Gastrocnemius medialis (tissue), 4 donors: ENCODE measurements at places on chromosomes 1 and 21. TPM values are rescaled to one million over a fixed set of nuclear protein-coding genes. Genes with fewer than 3 reads are reported as not detected.

- no peak overlapping the region for H3K27ac ChIP-seq
- no peak overlapping the region for H3K4me3 ChIP-seq
- no peaks in the 10 kb centered on the region for H3K27me3 ChIP-seq
- no peaks in the 10 kb centered on the region for H3K36me3 ChIP-seq
- no peaks in the 10 kb centered on the region for H3K4me1 ChIP-seq
- no peak for DNase-seq
Measured at GRCh38 chr1:84853741-84854721, 39.0 kb downstream of the LPAR3 start.

GRCh38 chr1:40439247-40439646 is 11.0 kb upstream of the ZFP69B start:
- H3K27me3 ChIP-seq = no peaks in the 10 kb centered on the region
- DNase-seq = no peak
- no peak overlapping the region for H3K4me3 ChIP-seq

GRCh38 chr1:214317734-214318133 is 36.8 kb downstream of the SMYD2 start:
- no peak overlapping the region for H3K4me3 ChIP-seq
- peaks cover 29% of the 10 kb centered on the region for H3K4me1 ChIP-seq
- peak overlapping the region; percentile 68 for H3K27ac ChIP-seq

DNA sequence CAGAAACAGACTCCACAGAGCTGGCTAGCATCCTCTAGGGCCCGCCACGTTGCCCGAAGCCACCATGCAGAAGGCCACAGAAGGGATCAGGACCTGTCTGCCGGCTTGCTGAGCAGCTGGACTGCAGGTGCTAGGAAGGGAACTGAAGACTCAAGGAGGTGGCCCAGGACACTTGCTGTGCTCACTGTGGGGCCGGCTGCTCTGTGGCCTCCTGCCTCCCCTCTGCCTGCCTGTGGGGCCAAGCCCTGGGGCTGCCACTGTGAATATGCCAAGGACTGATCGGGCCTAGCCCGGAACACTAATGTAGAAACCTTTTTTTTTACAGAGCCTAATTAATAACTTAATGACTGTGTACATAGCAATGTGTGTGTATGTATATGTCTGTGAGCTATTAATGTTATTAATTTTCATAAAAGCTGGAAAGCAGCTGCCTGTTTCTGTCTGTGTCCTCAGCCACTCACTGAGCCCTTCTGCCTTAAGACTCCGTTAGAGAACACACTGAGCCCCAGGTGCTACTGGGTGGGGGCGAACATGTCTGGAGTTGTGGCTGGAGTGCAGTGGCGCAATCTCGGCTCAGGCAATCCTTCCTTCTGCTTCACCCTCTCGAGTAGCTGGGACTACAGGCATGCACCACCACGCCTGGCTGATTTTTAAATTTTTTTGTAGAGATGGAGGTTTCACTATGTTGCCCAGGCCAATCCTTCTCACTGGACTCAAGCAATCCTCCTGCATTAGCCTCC is 14.8 kb downstream of the MFSD2A start:
- no peak overlapping the region for H3K4me3 ChIP-seq
- no peak overlapping the region for H3K27ac ChIP-seq
- no peaks in the 10 kb centered on the region for H3K27me3 ChIP-seq
- no peaks in the 10 kb centered on the region for H3K4me1 ChIP-seq
- no peaks in the 10 kb centered on the region for H3K36me3 ChIP-seq

DNA sequence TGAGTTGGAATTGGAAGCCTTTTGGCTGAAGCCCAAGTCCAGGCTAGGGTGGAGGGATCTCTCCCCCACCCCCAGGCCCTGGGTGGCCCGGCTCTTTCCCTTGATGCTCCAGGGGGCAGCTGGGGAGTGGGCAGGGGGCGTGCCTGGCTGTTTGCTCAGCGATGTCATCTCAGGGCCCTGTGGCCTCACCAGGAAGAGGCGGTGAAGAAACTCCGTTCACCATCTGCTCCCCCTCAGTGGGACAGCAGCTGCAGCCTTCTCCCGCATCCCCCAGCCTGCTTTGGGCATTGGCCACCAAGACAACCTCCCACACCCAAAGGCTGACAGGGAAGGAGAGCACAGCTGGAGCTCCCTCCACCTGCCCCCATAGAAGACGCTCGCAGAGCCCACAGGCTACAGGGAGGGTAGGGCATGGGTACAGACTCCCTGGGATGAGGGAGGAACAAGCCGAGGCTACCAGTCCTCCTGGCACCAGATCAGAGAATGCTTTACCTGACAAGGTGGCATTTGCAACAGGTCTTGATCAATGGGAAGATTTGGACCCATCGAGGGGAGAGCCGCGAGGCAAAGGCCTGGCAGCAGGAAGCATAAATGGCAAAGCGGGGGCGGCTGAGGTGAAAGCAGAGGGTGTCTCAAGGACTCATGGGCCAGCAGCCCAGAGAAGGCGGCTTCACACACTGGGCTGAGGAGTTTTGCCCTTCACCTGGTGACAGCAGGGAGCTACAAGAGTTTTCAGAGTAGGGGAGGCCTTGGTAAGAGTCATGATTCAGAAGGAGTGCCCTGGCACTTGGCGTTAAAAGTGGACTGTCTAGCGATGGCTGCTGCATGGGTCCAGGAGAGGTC is 6.5 kb upstream of the GUCA2A start:
- DNase-seq = no peak
- H3K27me3 ChIP-seq = no peaks in the 10 kb centered on the region
- H3K27ac ChIP-seq = no peak overlapping the region
- no peak overlapping the region for H3K4me3 ChIP-seq

- no peaks in the 10 kb centered on the region for H3K27me3 ChIP-seq
- peak overlapping the region; percentile 71 for H3K27ac ChIP-seq
- H3K4me1 ChIP-seq = peaks cover 37% of the 10 kb centered on the region
- DNase-seq = peak; percentile 66
- no peaks in the 10 kb centered on the region for H3K36me3 ChIP-seq
Measured at GRCh38 chr1:1304331-1305299, 3.1 kb downstream of the ACAP3 start.

DNA sequence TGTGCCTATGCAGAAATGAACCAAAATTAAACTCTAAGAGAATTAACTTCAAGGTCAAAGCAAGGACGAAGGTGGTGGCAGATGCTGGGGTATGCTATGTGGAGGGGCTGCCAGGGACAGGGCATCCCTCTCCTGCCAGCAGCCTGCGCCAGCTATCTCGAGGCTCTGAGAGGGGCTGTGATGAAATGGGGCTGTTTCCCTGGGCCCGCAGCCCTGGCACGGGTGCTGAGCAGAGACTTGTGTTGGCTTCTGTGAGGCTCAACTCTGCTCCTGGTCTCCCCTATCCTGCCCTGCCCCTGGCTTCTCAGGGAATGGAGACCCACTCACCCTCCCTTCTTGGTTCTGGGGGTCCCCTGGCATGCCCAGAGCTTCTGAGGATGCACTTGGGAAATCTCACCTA is 41.9 kb upstream of the TIAM1 start:
- no peak for DNase-seq
- no peaks in the 10 kb centered on the region for H3K4me1 ChIP-seq
- H3K27me3 ChIP-seq = no peaks in the 10 kb centered on the region
- no peak overlapping the region for H3K27ac ChIP-seq
- no peak overlapping the region for H3K4me3 ChIP-seq

GRCh38 chr1:84603223-84603622 is 29.0 kb upstream of the CTBS start:
- no peak overlapping the region for H3K27ac ChIP-seq
- H3K27me3 ChIP-seq = no peaks in the 10 kb centered on the region
- H3K4me3 ChIP-seq = no peak overlapping the region
- DNase-seq = no peak
- no peaks in the 10 kb centered on the region for H3K36me3 ChIP-seq
- H3K4me1 ChIP-seq = peaks cover 4% of the 10 kb centered on the region

GRCh38 chr1:66676613-66677298 is 75.5 kb upstream of the DYNLT5 start:
- no peak overlapping the region for H3K4me3 ChIP-seq
- no peaks in the 10 kb centered on the region for H3K27me3 ChIP-seq
- DNase-seq = no peak
- H3K4me1 ChIP-seq = no peaks in the 10 kb centered on the region
- H3K27ac ChIP-seq = peak overlapping the region; percentile 23

DNA sequence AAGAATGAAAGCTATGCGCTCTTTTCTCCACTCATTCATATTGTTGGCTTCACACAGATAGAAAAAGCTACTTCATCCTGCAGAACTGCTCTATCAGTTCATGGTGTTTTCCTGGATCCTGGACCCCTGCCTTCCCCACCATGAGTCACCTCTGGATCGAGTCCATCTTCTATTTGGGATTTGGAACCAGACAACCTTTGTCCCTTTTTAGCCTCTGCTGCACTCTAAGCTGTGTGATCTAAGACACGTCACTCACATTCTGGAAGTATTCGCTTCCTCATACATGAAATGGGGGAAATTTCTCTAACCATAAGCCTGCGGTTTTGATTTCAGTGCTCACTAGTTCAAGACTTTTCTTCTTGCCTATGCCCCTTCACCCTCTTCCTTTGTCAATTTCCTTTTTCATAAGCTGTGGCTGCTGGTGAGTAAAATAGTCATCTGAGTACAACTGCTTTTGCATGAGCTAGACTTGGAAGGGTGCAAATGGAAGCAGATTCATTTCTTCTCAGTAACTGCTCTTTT is 14.1 kb upstream of the DEGS1 start:
- no peaks in the 10 kb centered on the region for H3K27me3 ChIP-seq
- H3K27ac ChIP-seq = no peak overlapping the region
- no peak for DNase-seq
- peaks cover 3% of the 10 kb centered on the region for H3K4me1 ChIP-seq
- H3K4me3 ChIP-seq = no peak overlapping the region

DNA sequence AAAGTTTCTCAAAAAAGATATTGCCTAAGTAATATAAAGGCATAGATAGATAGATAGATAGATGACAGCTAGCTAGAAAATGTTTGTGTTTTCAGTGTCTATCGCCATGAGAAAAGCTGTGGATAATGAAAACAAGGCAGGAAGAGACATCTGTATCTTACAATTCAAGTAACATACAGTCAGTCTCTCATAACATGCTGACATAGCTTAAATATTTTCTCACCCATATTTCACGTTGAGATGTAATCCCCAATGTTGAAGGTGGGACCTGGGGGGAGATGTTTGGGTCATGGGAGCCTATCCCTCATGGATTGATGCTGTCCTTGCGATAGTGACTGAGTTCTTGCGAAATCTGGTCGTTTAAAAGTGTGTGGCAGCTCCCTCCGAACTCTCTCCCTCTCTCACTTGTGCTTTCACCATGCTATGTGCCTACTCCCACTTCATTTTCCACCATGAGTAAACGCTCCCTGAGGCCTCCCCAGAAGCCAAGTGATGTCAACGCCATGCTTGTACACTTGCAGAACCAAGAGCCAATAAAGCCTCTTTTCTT is 856.8 kb upstream of the ADAMTS5 start:
- H3K4me1 ChIP-seq = peaks cover 3% of the 10 kb centered on the region
- no peak overlapping the region for H3K4me3 ChIP-seq
- H3K36me3 ChIP-seq = no peaks in the 10 kb centered on the region
- no peaks in the 10 kb centered on the region for H3K27me3 ChIP-seq
- no peak overlapping the region for H3K27ac ChIP-seq

RGS1 gene
- total RNA-seq = 4.9 TPM

RNASEL gene
- total RNA-seq = 4.4 TPM
